ENCODE measurements at places on chromosomes 5 and 9. TPM values are rescaled to one million over a fixed set of nuclear protein-coding genes. Genes with fewer than 3 reads are reported as not detected.

DNA sequence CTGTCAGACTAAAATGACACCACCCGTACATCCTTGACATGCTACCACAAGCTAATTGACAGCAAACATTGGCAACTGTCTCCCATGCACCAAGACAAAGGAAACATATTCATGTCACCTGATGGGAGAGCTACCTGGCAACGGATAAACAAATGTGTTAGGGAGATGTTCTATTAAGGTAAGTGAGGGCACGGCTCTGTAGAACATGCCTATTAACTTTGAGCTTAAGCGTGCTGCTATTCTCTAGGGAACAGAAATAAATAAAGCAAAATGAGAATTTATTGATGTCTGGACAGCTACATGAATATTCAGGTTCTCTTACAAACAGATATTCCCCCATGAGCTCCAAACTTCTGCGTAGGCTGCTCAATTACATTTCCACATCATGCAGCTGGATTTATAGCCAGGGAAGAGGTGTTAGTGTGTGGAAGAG is 361.4 kb upstream of the RFX3 start:
- no peak for DNase-seq

- DNase-seq: no peak
These were observed 188.7 kb upstream of the RAD23B start for GRCh38 chr9:107094370-107094769.

DNA sequence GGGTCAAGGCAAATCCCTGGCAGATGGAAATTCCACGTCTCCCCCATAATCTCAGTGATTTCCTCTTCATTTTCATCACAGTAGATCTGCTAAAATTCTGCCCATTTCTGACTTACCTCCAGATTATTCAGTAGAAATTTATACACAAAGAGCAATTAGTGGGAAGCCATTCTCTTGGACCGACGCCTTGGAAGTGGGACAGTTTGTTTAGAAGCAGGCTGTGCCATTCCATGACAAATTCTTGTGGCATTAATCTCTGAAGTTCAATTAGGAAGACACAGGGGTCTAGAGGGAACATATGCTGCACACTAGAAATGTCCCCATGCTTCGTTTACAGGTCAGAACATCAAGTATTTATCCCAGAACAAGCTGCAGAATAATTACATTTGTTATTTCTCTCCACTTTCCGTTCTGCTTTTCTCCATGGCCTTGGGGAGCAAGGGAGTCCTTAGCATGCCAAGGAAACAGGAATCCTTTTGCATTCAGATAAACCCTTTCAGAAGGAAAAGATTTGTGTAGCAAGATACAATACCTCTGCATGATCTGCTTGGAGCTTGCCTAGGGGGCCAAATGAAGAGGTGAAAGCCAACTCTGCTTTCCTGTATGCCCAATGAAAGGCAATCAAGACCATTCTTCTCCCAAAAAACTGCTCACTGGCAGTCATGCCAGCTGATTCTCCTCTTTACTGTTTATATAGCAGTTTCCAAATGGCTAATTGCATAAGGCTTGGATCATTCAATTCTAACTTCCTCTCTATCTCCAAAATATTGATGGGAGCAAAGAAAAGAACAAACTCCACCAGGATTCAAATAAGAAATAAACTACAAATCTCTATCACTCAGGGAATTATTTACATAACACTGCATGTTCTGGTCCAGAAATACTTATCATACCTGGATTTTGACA is 2.5 kb upstream of the PRKACG start:
- DNase-seq: no peak

GRCh38 chr5:141504216-141504615 is 15.3 kb downstream of the PCDHGC5 start:
- DNase-seq: no peak

GRCh38 chr5:24606971-24607370 is 37.8 kb downstream of the CDH10 start:
- DNase-seq: no peak

- DNase-seq: no peak
These were observed 269.0 kb downstream of the SH3GL2 start for GRCh38 chr9:17847908-17848307.

DNA sequence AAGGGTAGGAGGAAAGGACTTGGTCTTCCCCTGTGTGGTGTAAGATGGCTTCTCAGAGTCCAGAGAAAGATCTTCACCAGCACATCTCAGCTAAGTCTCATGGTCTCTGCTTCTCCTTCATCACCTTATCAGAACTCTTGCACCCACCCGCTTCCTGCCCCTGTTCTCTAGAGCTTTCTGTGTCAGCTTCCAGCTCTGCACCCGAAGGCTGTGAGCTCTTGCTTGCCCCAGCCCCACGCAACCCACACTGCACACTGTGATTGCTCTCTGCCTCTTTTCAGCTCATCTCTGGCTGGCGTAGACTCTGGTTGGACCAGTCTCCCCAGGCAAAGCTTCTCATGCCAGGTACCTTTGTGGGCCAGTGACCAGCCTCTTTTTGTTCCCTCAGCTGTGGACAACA is 93.2 kb upstream of the RAPGEF1 start:
- no peak for DNase-seq

- no peak for DNase-seq
These were observed 36.6 kb upstream of the SARDH start for GRCh38 chr9:133774799-133775198.

GRCh38 chr9:79604921-79605562 is 33.3 kb downstream of the TLE4 start:
- DNase-seq: no peak

GRCh38 chr5:32991421-32991815 is 280.3 kb downstream of the NPR3 start:
- peak; percentile 51 for DNase-seq

- DNase-seq: peak; percentile 22
These were observed 4.4 kb downstream of the SVEP1 start for GRCh38 chr9:110575169-110575568.

DNA sequence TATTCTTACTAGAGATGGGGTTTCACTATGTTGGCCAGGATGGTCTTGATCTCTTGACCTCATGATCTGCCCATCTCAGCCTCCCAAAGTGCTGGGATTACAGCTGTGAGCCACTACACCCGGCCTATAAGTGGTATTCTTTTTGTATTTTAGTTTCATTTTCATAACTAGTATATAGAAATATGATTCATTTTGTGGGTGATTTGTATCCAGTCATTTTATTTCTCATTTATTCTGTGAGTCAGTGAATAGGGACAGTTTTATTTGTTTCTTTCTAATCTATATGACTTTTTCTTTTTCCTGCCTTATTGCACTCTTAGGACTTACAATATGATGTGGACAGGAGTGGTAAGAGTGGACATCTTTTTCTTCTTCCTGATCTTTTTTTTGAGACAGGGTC is 112.9 kb downstream of the AOPEP start:
- DNase-seq: no peak

DNA sequence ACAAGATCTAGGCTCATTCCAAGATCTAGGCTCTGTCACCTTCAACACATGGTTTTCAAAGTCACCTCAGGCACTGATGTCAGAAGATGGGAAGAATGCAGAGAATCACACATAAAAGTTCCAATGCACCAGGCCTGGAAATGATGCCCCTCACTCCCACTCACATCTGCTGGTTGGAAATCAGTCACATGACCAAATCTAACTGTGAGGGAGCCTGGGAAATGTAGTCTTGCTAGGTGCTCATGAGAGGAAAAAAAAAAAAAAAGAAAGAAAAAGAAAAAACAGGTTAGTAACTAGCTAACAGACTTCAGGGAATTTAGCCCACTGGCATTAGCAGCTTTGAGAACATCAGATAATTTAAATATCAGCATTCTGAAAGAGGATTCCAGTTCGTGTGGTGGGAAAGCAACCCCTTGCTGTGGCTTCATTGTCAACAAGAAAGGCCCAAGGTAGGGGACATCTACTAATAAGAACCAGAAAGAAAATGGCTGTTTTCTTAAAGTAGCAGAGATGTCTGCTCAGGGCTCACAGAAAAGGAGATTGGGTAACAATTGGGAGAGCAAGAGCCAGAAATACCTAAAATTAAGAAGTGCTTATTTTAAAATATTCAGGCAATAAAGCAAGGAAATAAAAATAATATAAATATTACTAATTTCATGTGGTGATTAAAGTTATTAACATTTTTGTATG is 614.3 kb downstream of the ACTL7B start:
- DNase-seq: no peak

The LPAR1 gene
- total RNA-seq: 10.8 TPM

The MARCOL gene
- total RNA-seq: not detected

The PRPF4 gene
- 27.1 TPM for total RNA-seq

The SLC27A6 gene
- 1.1 TPM for total RNA-seq

The AHRR gene
- total RNA-seq: 1.9 TPM

The SLC6A19 gene
- 0.17 TPM for total RNA-seq

The RNF180 gene
- total RNA-seq: 15.1 TPM
